GDM1 (cell line): ENCODE measurements at places on chromosomes 1 and 21.
A peak's percentile ranks its signal among the peaks of the same experiment; 100 is the strongest.

- no peak for DNase-seq
Observed at GRCh38 chr1:86699186-86699585, 5.2 kb upstream of the SH3GLB1 start.

DNA sequence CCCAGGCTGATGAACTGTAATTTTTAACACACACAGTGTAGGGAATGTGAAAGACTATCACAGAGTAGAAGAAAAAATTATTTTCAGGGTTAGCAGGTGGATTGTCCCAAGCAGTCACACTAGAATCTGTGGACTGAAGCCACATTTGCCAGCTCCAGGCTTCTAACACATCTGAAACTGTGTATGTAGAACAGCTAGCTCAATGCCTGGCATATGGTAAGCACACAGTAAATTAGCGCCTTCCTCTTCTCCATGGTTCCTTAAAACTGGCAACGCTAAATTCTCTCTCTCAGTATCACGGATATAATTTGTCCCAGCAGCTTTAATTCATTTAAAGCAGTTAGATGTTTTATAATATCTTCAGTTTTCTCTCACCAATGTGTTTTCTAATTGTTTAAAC, 2.4 kb upstream of the NUDT17 start:
- no peak for DNase-seq

DNA sequence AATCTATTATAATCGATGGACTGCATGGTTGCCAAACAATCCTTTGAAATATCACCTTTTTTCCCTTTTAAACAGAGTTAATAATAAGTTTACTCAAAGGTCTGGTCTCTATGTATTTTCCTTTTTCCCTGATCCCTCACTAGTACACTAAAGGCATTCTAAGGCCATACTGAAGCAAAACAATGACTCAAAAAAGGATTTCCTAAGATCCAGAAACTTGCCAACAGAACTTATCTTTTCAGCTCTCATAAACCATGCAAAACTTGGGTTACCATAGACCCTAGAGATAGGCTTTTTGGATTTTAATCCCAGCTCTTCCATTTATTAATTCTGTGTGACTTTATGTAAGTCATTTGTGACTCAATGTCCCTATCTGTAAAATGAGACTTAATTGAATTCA, 77.1 kb downstream of the IFI44 start:
- no peak for DNase-seq

DNA sequence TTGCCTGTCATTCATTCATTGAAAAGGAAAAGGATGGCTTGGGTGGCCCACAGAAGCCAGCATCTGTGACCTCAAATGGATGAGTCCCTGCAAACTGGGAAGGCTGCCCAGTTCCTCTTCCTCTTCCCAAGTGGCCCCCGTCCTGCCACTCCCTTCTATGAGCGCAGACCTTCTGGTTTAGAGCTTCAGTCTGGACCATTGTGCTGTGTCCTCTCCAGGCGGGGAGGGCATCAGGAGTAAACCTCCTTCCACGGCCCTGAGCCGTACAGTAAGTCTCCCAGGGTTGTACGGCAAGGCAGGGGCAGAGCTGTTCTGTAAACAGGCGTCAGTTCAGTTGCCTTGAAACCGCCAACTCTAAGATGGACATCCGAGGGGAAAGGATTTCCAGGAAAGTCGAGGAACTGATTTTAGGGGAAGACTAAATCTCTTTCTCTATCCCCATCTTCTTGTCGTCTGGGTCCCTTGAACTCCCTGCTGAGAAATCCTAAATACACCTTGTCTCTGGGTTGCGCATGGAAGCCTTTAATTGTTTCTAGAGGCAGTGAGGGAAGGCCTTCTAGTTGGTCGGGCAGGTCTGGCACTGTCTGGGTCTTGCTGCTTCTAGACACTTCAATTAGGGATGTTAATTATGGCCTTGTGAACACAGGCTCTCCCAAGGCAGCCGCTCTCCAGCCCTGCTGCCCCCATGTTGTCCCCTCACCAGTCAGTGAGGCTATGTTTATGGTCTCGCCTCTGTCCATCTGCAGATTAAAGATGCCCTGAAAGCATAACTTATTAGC, 22.1 kb downstream of the SOX13 start:
- DNase-seq = no peak

DNA sequence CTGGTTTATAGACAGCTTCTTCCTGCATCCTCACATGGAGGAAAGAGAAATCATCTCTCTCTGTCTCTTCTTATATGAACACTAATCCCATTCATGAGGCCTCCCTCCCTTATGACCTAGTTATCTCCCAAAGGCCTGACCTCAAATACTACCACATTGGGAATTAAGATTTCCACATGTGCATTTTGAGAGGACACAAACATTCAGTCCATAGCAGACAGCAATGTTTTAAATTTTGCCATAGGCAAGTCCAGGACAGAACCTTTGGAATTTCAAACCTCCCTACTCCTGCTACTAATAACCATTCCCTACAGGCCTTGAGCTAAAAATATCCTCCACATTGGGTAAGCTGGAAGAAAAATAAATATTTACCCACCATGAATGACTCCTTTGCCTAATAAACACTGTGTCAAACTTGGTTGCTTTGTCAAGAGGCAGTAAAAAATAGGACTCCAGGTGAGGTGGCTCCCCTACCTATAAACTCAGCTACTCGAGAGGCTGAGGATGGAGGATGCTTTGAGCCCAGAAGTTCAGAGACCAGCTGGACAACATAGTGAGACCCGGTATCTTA, 113.7 kb downstream of the ZNF281 start:
- no peak for DNase-seq

DNA sequence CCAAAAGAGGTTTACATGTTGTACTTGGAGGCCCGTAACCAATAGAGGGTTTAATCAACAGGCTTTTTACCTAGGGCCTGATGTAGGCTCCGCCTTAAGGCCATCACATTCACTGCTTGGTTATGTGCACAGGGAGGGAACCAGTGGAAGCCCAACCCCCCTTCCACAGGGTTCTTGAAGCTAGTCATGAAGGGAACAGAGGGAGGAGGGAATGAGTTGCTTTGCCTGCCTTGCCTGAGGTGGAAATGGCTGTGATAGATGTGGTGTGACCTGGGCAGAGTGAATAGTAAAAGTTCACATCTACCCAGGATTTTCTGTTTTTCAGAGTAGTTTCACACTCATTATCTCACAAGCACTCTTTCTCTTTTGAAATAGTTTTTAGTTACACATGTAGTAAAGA, 215.1 kb downstream of the ST6GALNAC3 start:
- DNase-seq = no peak

GRCh38 chr1:36125129-36125991, at the start of gene COL8A2:
COL8A2 (minus strand) TSS chr1:36125222; CDS start chr1:36100242, 24,980 bp downstream.
- DNase-seq = no peak

DNA sequence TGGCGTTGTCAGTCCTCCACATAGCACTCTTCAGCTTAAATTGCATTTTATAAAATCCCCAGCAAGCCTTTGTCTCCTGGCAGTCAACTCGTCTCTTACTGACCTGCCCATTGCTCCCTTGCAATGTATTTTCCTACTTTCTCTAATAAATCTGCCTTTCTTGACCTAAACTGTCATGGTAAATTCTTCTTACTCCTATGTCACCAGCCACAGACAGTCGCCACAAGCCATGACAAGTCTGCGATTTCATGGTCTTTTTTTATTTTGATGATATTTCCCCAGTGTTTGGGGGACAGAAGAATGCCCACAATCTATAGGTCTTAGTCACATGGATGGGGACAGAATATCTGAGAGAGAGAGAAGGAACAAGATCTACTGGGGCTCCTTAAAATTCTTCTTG, 8.4 kb downstream of the IFNAR2 start:
- no peak for DNase-seq

GRCh38 chr1:43976045-43976444, 1.3 kb downstream of the ATP6V0B start:
- DNase-seq = no peak

DNA sequence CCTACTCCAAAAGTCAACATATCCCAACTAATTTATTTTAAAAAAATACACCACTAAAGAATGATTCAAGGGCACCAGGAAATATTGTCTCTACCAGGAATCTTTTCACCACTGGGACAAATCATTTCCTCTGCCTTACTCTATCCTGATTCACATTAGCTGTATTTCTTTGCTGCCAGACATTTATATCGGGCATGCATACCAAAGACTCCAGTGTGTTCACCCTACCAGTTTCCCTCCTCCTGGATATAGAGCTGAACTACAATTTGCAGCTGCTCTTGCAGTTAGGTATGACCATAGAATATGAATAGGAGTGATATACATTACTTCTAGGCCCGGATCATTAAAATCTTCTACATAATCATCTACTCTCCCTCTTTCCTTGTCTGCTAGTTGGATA, 7.6 kb downstream of the KCNJ6 start:
- no peak for DNase-seq

GRCh38 chr21:46551636-46552241, 53.1 kb downstream of the S100B start:
- no peak for DNase-seq

- peak; percentile 57 for DNase-seq
Observed at GRCh38 chr1:32247983-32248889, 1.2 kb downstream of the FAM167B start.

DNA sequence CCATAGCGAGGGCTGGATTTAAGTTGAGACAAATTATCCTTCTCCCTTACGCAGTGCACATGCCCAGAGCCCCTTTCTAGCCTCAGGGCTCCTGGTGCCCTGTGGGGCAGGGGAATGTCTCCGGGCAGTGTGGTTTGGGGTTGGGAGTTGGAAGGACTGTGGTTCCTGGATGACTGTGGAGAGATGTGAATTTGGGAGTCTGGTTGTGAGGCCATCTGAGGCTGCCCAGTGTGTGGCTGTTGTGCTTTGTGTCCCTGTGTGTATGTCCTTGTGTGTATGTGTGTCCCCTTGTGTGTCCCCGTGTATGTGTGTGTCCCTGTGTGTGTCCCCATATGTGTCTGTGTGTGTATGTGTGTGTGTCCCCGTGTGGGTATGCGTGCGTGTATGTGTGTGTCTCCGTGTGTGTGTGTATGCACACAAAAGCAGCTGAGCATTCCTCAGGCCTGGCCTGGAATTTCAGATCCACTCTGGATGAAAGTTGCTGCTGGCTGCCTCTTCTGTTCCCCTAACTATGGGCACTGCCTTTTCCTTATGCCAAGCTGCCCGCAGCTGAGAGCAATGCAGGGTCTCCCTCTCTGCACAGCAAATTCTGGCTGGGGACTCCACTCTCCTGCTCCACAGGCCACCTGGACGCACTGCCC, 65.4 kb downstream of the UBIAD1 start:
- DNase-seq = no peak

- no peak for DNase-seq
Observed at GRCh38 chr1:111436726-111437125, 9.2 kb upstream of the OVGP1 start.

DNA sequence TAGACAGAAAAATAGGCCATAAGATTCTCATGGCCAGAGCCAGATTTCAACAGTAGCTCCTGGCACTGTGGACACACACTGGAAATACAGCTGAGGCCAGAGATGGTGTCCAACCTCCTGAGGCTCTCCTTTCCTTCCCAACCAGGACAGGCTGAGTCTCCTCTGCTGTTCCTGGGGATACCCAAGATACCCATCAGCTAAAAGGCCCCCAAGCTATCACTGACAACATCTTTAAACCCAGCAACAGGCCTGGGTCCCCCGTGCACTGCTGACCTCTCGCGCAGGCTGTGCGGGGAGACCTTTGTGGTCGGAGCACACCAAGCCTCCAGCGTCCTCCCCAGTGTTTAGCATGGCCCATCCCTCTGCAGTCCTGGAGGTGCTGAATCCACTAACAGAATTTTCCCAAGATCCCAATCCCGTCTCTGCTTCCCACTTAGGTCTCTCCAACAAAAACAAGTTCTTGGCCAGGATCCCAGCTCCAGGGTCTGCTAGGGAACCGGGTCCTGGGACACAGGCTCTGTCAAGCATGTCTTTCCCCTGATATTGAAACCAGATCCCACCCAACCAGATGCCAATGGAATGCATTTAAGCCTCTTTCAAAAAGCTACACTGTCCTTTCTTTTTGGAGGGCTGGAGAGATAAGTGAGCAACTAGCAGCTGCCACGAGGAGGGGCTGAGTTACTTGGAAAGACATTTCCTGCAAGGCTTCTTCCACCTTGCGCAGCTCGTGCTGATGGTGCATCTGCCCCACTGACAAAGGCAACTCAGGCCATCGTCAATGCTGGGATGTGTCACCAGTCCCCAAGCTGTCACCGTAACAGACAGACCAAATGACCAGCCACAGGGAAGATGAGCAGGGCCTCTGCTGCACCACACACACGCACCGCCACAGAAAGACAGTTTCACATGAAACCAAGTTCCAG, 73.2 kb downstream of the BCAR3 start:
- no peak for DNase-seq

GRCh38 chr1:169001353-169001752, 105.1 kb upstream of the ATP1B1 start:
- DNase-seq = no peak

DNA sequence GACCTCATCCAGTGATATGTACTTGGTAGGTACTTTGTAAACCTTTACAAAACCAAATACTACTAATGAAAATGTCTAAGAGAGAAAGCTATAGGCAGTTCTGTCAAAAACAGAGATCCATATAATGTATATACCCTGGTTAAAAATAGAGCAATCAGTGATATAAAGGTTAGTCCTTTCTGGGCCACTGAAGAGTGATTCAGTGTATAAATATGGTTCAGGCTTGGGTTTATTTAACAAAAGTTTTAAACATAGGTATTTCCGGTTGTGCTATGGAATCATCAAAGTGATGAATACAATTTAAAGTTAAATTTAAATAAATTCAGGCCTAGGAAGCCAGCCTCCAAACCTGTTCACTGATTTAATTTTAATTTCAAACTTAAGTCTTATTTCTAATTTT, 108.4 kb upstream of the DMRTA2 start:
- DNase-seq = no peak

GRCh38 chr1:54385727-54386022, 20.5 kb downstream of the SSBP3 start:
- no peak for DNase-seq

DNA sequence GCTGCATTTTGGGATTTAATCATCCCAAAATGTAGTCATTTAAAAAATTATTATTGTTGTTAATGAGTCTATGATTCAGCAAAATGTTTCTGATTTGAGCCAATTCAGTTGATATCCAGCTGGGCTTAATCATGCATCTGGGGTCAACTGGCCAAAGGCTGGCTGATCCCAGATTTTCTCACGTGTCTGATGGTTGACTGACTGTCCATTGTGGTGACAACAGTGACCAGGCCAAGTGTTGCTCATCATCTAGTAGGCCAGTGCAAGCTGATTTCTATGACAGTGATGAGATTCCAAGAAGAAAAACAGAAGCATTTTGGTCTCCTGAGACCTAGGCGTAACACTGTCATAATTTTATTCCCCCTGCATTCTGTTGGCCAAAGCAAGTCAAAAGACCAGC, 80.1 kb upstream of the ZC3H11B start:
- DNase-seq = no peak

DNA sequence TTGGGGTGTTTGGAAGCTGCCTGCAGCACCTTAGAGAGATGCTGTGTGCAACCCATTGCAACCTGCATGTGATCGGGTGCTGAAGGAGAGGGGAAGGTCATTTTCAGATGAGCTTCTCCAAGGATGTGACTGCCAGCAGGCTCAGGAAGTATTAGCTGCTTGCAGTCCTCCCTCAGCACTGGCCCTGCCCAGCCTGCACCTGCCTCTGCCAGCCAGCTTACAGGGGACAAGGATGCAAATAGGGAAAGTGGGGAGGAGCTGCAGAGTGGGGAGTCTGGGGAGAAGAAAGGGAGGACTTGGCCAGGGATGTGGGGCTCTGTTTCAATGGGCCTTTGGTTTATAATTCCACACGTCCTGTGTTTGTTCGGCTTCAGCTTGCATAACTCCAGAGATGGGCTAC, 254.5 kb downstream of the RRAGC start:
- DNase-seq = no peak
